Fibroblast of skin of scalp (primary cell): ENCODE measurements at places on chromosomes 13 and 19.

DNA sequence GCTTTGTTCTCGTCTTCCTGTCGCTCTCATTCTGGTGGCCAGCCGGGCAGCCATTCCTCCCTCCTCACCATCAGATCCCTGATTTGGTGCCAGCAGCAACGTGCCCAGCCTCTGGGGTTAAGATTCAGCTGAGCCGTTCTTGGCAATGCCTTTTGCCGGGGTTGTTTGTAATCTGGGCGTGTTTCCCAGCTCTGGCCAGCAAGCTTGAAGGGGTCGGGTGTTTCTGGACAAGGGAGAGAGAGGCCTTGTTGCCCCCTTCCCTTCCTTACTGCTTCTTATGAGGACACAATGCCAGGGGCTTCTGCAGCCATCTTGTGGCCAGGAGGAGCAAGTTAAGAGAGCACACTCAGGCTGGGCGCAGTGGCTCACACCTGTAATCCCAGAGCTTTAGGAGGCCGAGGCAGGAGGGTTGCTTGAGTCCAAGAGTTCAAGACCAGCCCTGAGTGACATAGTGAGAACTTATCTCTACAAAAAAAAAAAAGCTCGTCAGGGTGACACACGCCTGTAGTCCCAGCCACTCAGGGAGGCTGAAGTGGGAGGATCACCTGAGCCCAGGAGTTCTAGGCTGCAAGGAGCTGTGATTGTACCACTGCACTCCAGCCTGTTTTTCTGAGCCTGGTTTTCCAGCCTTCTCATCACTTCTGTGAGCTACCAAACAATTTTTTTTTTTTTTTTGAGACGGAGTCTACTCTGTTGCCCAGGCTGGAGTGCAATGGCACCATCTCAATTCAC lies 10.7 kb upstream of the CRTC1 start:
- peak; percentile 22 for DNase-seq

GRCh38 chr19:46928951-46929350 lies 68.2 kb downstream of the ARHGAP35 start:
- DNase-seq = no peak

- no peak for DNase-seq
Observed at GRCh38 chr13:78820541-78820940, 161.6 kb upstream of the OBI1 start.

DNA sequence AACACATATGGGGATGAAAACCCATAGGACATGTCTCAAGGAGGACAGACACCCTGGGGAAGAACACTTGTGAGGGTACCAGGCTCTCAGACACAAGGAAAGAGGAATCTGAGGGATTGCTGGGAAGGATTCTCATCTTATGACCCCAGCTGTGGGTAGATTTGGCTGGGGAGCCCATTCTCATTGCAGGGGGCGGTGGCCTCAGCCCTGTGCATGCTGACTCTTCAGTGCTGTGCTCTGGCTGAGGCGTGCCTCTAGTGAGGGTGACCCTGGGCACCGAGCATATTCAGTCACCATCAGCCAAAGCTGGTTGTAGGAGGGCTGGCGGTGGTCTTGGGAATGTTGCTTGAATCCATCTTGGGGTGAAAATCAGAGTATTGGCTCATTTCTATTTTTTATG lies 140.7 kb downstream of the TM9SF2 start:
- no peak for DNase-seq

GRCh38 chr13:29270271-29270985 lies 325.1 kb downstream of the SLC7A1 start:
- no peak for DNase-seq

DNA sequence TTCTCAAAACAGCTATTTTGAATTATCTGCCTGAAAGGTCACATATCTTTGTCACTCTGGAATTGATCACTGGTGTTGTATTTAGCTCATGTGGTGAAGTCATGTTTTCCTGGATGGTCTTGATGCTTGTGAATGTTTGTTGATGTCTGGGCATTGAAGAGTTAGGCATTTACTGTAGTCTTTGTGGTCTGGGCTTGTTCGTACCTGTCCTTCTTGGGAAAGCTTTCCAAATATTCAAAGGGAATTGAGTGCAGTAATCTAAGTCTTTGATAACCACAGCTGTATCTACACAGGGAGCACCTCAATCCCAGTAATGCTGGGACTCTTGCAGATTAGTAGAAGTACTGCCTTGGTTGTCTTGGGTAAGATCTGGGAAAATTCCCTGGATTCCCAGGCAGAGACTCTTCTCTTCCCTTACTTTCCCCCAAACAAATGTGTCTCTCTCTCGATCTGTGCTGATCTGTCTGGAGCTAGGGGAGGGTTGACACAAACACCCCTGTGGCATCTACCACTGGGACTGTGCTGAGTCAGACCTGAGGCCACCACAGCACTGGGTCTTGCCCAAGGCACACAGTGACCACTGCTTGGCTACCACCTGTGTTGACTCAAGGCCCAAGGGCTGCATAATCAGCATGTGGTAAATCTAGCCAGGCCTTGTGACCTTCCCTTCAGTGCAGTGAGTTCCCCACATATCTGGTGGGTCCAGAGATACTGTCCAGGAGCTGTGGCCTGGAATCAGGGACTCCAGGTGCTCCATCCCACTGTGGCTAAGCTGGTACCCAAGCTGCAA lies 5.5 kb upstream of the CYP4F3 start:
- DNase-seq = no peak
